ENCODE measurements at places on chromosomes 13 and 19. TPM values are rescaled to one million over a fixed set of nuclear protein-coding genes. Genes with fewer than 3 reads are reported as not detected.

GRCh38 chr19:54576411-54576976 lies 2.9 kb downstream of the LILRA2 start:
- DNase-seq, result no peak

- DNase-seq, result no peak
Observed at GRCh38 chr13:29887030-29887557, 36.7 kb upstream of the UBL3 start.

Gene CD177
- 1.5 TPM for total RNA-seq

GRCh38 chr13:39900106-39900750 lies 244.8 kb downstream of the COG6 start:
- DNase-seq, result no peak

Gene ITGBL1
- 0.63 TPM for total RNA-seq

DNA sequence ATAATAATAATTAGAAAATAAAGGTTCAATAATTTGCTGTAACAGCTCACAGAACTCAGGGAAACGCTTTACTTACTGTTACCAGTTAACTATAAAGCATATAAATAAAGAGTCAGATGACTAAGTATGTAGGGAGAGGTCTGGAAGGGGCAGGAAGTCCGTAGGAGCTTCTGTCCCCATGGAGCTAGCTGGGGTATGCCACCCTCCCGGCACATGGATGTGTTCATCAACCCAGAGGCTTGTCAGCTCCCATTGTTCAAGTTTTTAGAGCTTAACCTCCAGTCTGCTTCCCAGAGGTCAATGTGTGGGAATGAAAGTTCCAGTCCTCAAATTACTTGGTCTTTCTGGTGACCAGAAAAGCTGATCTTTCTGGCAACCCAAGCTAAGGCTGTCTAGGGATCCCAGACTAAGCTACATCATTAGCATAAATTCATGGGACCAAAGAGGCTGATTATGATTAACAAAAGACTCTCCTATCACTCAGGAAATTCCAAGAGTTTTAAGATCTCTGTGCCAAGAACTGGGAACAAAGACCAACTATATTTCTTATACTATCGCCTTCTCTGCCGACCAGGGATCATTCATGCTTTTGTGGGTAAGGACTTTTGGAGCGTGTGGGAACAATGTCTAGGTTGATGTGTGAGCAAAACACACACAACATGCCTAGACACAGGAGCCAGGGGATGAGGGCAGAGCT lies 31.7 kb upstream of the ZNF507 start:
- DNase-seq, result no peak

Data from dorsolateral prefrontal cortex (tissue), 122 donors.